Activated T-helper 9 cell treated with anti-CD3 and anti-CD28 coated beads, Interleukin-2, amount 50 U/mL, for 16 hours (primary cell): ENCODE measurements at places on chromosomes 1 and 21.

- no peak for DNase-seq
Observed at GRCh38 chr1:212410231-212410820, 4.4 kb downstream of the PACC1 start.

- DNase-seq: no peak
Observed at GRCh38 chr1:172936088-172936645, 114.6 kb downstream of the TNFSF18 start.

DNA sequence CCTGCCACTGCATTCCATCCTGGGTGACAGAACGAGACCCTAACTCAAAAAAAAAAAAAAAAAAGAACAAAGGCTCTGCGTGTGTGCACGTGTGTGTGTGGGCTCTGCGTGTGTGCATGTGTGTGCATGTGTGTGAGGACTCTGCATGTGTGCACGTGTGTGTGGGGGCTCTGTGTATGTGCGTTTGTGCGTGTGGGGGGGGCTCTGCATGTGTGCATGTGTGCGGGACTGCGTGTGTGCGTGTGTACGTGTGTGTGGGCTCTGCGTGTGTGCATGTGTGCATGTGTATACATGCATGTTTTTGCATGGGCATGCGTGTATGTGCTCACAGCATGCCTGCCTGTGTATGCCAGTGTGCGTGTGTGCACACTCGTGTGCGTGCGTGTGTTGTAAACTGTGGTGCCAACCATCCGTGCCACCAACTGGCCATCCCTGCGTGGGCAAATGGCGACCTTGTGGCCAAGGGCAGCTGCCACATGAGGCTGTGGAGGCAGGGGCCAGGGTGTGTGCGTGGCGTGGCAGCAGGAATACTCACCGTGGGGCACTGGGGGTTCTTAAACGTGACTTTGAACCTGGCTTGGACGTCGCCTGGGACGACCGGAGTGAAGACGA lies 26.8 kb upstream of the TMEM52 start:
- no peak for DNase-seq

DNA sequence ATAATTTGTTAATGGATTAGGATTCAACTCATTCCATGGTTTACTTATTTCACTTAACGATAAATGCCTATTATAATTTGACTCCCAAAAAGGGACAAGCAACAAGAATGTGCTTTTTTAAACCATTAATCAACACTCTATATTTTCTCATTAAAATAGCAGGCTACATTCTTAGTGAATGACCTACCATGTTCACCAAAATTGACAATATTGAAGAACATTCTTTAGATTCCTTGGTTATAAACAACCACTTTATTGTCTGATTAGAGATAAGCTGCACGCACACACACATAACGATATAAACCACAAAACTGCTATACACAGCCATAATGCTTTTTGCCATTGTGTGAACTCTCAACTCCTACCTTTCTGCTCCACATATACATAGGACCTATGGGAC lies 75.4 kb upstream of the LRRC7 start:
- no peak for DNase-seq

DNA sequence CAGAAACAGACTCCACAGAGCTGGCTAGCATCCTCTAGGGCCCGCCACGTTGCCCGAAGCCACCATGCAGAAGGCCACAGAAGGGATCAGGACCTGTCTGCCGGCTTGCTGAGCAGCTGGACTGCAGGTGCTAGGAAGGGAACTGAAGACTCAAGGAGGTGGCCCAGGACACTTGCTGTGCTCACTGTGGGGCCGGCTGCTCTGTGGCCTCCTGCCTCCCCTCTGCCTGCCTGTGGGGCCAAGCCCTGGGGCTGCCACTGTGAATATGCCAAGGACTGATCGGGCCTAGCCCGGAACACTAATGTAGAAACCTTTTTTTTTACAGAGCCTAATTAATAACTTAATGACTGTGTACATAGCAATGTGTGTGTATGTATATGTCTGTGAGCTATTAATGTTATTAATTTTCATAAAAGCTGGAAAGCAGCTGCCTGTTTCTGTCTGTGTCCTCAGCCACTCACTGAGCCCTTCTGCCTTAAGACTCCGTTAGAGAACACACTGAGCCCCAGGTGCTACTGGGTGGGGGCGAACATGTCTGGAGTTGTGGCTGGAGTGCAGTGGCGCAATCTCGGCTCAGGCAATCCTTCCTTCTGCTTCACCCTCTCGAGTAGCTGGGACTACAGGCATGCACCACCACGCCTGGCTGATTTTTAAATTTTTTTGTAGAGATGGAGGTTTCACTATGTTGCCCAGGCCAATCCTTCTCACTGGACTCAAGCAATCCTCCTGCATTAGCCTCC lies 14.8 kb downstream of the MFSD2A start:
- DNase-seq: no peak

DNA sequence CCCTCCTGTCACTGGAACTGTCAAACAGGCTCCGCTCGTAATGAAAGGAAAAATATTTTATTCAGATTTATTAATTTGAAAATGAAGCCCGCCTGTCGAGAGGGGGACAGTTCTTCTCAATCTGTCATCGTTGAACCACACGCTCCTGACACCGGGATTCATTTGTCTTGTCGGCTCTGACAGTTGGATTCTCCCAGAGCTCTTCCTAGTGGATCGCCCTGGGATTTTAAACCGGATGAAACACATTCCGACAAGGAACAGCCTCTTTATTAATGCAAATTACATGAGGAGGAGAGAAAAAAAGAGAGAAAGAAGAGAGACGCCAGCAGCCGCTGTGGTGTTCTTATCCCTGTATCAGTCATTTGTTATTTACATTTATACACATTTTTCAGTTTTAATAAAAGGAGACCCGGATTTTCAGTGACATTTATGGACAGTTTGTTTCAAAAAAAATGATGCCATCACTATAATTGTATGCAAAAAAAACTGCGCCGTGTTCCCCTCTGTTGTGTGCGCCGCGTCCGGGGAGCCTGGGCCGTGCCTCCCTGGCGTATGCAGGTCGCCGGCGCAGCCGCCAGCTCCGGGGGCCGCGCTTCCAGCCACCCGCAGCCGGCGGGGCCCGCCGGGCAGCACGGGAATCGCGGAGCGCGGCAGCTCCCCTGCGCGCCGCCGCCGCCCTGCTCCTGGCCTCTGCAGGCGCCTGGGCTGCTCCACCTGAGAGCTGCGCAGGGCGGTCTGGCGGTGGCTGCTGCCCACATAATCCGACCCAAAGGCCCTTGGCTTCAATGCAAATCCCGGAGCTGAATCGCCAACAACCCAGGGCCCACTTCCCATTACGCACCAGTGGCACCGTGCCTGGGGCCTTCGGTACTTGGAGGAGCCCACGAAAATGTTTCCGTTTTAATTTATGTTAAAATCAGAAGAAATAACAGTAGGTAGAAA lies 237.9 kb upstream of the PBX1 start:
- no peak for DNase-seq

GRCh38 chr21:32955311-32956060 lies 70.2 kb upstream of the OLIG2 start:
- no peak for DNase-seq

GRCh38 chr1:66302184-66302742 lies 231.7 kb upstream of the SGIP1 start:
- no peak for DNase-seq
